ENCODE measurements at places on chromosomes 1 and 21.

DNA sequence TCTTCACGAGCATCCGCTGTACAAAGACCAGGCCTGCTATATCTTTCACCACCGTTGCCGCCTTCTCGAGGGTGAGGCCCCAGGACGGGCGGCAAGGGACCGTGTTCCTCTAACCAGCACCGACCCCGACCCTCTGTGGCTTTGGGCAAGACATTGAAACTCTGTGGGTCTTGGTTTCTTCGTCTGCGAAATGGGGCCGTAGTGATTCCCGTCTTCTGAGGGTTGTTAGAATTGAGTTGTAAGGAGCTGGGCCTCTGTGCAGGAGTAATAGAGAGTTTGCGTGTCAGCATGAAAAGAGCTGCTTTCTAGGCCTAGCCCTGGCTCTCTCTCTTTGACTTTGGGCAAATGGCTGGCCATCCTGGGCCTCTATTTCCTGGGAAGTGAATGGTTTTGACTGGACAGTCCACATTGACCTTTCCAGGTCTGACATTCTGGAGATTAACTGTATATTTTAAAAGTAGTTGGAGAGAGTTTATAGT lies 591 bp downstream of the MRPL37 start:
- no peak for DNase-seq

GRCh38 chr1:9417695-9418094 lies 121.6 kb upstream of the SLC25A33 start:
- no peak for DNase-seq

DNA sequence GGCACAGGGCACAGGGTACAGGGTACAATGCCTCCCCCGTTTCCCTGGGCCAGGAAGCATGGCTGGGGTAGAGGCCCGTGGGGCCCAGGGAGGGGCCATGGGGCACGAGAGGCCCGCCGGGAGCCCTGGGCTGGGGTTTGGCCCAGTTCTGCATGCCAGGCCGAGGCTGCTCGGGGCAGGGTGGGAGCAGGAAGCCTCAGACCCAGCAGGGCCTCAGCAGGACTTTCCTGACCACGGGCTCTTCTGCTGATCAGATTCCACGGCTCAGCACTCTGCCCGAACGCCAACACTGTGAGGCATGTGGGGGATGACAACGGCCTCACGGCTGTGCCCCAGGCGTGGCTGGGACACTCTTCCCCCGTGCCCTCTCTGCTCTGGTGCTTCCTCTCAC lies 104.3 kb downstream of the NPHP4 start:
- no peak for DNase-seq

- no peak for DNase-seq
These were observed 227.3 kb upstream of the TMEM51 start for GRCh38 chr1:14926229-14926628.

GRCh38 chr1:213649373-213649772 lies 338.4 kb upstream of the PROX1 start:
- DNase-seq: no peak

All from H54 (cell line).